ENCODE measurements at places on chromosomes 13 and 19. TPM values are rescaled to one million over a fixed set of nuclear protein-coding genes. Genes with fewer than 3 reads are reported as not detected.

Gene CYP4F11
- not detected for total RNA-seq

Gene RNASEH2B
- 105 TPM for total RNA-seq

Gene ZIC2
- not detected for total RNA-seq

Gene CNFN
- not detected for total RNA-seq

Gene IL27RA
- total RNA-seq: 39.8 TPM

Gene ATP1A3
- 2.3 TPM for total RNA-seq

Gene ACTMAP
- 17.1 TPM for total RNA-seq

Gene SYCN
- not detected for total RNA-seq

Gene MCOLN1
- 17.7 TPM for total RNA-seq

Gene ZNF607
- 5.0 TPM for total RNA-seq

Gene IRS2
- total RNA-seq: 3.3 TPM

Gene ACP7
- not detected for total RNA-seq

Gene LIM2
- total RNA-seq: not detected

Gene BRME1
- total RNA-seq: 4.2 TPM

Gene ARHGAP45
- total RNA-seq: 445 TPM

Gene GSK3A
- total RNA-seq: 49.0 TPM

Gene KLF5
- 7.4 TPM for total RNA-seq

Gene NLRP7
- total RNA-seq: not detected

Gene CD33
- 2.3 TPM for total RNA-seq

Gene ZNF180
- 12.1 TPM for total RNA-seq

Gene SPRED3
- total RNA-seq: 0.90 TPM

Gene DAND5
- 0.34 TPM for total RNA-seq

Gene ANGPTL8
- not detected for total RNA-seq

Gene RNASEH2A
- 49.2 TPM for total RNA-seq

Gene MADCAM1
- 0.16 TPM for total RNA-seq

Gene MBD3
- total RNA-seq: 98.4 TPM

Gene SYNE4
- total RNA-seq: 1.8 TPM

Gene UBE2L5
- total RNA-seq: not detected

Gene PEG3
- total RNA-seq: not detected

Gene KLK3
- total RNA-seq: not detected

Gene ALOX5AP
- 71.0 TPM for total RNA-seq

Gene IGFLR1
- total RNA-seq: 37.1 TPM

Gene KMT5C
- total RNA-seq: 21.9 TPM

Gene VSIG10L
- 1.8 TPM for total RNA-seq

Gene OR7A5
- total RNA-seq: not detected

Gene SIAH3
- total RNA-seq: not detected

Gene IRGC
- not detected for total RNA-seq

Gene SLITRK5
- not detected for total RNA-seq

Gene FNDC3A
- total RNA-seq: 25.7 TPM

Gene ZNF296
- total RNA-seq: 6.3 TPM

Gene SELENOV
- total RNA-seq: not detected

Gene ZNF560
- total RNA-seq: 0.40 TPM

Gene MAP2K7
- 39.9 TPM for total RNA-seq

Gene WDR87
- not detected for total RNA-seq

Gene SLC25A41
- total RNA-seq: 0.18 TPM

Gene ZNF575
- 3.7 TPM for total RNA-seq

Gene DZIP1
- 0.34 TPM for total RNA-seq

Gene CBLC
- not detected for total RNA-seq

Gene CYP2A7
- total RNA-seq: not detected
